ENCODE measurements at places on chromosomes 16 and 17.

GRCh38 chr16:22728167-22728836 is 85.7 kb upstream of the HS3ST2 start:
- no peak for DNase-seq

DNA sequence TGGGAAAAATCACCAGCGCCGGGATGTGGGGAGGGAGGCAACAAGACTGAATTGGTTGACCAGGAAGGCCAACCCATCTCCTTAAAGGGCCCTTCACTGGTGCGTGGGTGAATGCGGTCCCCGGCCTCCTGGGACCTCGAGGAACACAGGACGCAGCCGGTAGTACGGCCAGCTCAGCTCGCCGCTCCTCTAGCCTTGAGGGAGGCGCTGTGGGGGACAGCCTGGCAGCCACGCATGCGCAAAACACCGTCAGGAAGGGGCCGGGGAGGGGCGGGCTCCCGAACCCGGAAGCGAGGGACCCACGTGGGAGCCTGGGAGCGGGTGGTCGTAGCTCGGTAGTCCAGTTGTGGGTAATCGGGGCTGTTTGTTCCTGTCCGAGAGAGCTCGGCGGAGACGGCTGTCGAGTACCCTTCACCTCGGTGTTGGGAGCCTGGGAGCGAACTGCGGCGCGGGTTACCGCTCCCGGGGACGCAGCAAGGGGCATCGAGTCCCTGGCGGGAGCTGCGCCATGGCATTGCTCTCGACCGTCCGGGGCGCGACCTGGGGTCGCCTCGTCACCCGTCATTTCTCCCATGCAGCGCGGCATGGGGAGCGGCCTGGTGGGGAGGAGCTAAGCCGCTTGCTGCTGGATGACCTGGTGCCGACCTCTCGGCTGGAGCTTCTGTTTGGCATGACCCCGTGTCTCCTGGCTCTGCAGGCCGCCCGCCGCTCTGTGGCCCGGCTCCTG is at the start of gene MRM1:
MRM1 (plus strand) TSS at position 281 of the 727 bp plus-strand sequence; CDS start at position 509, 228 bp downstream.
- DNase-seq = peak; percentile 83

- no peak for DNase-seq
These were observed 88.8 kb downstream of the LITAF start for GRCh38 chr16:11497851-11498289.

DNA sequence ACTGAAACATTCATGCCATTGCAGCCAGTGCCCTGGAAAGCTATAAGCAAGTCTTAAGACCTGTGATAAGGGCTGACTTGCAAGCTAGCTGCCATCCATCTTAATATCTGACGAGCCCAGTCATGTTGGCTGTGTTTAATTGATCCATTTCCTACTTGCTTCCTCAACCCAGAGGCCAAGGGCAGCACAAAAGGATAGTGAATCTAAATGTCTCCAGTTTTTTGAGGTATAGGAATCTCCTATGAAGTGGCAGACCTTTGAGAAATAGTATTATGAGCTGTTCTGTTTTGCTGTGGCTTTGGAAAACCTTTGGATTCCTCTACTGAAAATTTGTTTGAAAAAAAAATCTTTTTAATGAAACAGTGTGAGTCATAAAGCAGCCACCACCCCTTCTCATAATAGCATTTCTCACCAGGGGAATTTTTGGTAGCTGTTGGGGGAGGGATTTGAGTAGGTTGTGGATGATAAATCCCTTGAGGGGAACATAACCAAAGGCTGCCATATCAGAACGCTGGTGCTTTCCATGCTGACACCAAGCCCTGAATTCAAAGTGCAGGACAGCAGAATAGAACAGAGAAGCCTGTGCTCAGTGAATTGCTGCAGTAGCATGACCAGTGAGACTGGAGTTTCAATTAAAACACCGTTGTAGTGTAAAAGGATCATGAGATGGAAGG is 12.9 kb downstream of the ZNRF1 start:
- DNase-seq = no peak

- no peak for DNase-seq
These were observed at the start of gene CHCT1 for GRCh38 chr17:60422162-60422665. Gene CHCT1, plus strand, starts transcription at chr17:60422489. Its CDS starts 104 bp downstream, at chr17:60422593.

DNA sequence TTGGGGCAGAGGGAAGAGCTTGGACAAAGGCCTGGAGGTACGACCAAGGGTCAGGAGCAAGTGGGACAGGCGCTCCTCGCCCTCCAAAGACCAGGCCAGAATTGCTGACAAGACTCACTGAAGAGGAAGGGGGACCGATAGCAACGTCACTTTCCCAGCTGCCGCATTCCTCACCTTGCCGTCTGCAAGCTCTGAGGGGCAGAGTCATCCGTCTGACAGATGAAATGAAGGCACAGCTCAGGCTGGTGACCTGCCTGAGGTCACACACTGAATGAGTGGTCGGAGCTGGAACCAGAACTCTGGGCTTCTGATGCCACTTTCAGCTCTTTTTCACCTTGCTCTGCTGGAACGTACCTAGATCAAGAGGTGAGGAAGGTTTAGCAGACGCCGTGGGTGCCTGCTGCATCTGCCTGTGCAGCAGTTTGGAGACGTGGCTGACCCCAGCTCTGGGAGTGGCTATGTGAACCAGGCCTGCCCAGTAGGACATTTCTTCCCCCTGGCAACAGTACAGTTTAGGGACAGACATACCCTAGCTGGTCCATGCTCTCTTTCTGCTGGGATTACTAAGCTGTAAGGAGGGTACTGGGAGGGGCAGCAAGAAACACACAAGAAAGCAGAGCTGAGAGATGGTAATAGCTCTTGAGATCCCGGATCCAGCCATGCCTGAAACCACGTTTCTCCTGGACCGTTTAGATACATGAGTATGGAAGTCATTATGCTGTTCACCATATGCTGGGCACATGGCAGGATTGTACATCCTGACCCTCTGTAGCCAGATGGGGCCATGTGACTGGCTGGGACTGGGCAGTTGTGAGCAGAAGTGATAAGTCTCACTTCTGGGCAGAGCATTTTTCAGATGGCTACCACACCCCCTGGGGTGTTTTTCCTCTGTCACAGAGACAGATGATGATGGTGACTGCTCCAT is 50.9 kb downstream of the IL21R start:
- no peak for DNase-seq

- no peak for DNase-seq
These were observed 9.3 kb downstream of the ZNF629 start for GRCh38 chr16:30777591-30778297.

DNA sequence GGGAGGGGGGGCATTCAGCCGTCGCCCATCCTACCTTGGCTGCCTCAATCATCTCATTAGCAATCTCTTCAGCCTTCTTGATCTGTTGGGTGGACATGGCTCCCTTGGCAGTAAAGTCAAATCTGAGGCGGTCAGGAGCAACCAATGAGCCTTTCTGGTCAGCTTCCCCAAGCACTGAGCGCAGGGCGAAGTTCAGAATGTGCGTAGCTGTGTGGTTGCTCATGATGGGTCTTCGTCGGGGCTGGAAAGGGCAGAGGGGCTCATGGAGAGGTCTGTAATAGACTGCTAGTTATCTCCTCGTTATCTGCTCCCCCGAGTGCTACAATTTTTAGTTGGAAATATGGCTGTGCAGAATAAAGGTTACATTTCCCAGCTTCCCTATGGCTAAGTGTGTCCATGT is 7.2 kb upstream of the EXOSC6 start:
- no peak for DNase-seq

- DNase-seq = no peak
These were observed 7.2 kb downstream of the CPPED1 start for GRCh38 chr16:12796498-12796897.

DNA sequence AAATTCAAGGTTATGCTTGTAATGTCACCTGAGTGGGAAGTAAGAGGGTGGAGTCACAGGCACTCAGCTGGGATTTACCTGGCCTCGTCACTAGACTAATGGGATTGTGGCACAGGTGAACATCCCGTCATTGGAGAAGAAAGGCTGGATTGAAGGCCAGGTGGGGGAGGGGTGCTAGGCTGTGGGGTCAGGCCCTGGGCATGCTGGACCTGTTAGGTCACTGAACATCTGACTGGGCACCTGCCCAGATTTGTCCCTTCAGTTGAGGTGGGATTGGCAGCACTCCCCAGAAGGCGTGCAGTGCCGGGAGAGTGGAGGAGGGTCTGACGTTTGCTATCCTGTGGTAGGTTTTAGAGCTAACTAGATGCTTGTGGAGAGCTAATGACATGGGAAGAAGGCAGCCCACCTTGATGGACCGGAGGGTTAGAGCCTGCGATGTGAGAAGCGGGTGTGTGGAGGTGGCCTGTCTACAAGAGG is 161.5 kb upstream of the ZNF267 start:
- DNase-seq = no peak

- no peak for DNase-seq
These were observed 69.1 kb downstream of the RPTOR start for GRCh38 chr17:80613732-80614071.

DNA sequence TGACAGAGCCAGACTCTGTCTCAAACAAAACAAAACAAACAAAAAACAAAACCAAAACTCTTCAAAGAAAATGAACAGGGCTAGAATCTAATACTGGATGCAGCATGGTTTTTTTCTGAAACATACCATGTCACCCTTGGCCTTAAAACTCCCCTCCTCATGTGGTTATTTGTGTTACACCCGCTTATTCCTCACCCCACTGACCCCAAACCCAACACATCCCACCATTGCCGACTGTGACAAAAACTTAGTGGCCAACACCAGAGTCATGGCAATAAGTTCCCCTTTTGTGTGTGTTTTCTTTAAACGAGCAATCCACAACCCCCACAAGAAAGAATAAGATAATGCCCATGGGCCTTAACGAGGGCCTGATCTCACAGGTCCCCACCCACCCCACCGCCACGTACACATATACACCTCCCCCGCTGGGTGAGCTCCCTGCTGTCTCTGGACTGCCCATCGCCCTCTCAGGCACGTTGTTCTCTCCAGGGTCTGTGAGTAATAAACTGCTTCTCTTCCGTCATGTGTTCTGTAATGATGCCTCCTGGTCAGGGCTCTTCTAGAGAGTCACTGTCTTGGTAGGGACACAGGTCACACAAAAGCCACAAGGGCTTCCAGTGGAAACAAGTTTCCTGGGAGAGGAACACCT is 16.8 kb upstream of the ENGASE start:
- DNase-seq = no peak

DNA sequence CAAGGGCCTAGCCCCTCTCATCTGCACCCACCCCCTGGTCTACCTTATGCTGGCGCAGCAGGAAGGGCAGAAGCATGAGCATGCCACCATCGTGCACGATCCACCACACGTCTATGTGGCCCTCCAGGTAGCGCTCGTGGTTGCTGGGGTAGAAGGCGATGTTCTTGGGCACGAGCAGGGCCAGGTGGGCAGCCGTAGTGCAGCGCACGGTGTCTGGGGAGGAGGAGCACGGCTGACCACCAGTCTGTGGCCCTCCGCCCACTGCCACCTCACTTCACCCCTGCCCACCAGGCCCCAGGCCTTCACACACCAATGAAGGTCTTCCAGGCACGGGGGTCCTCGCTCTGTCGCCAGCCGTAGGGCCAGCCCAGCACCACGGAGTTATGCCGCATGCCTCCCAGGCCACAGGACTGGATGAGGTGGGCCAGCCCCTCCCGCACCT is 2.2 kb upstream of the LCAT start:
- DNase-seq = no peak

Measured in HuH-7.5 (cell line).